Stimulated activated CD4-positive, alpha-beta T cell treated with anti-CD3 and anti-CD28 coated beads, Interleukin-2, amount 100 ng/mL, for 4 hours (primary cell): ENCODE measurements at places on chromosomes 6 and 20.

GRCh38 chr20:16261733-16262273, 311.4 kb downstream of the KIF16B start:
- DNase-seq = no peak

DNA sequence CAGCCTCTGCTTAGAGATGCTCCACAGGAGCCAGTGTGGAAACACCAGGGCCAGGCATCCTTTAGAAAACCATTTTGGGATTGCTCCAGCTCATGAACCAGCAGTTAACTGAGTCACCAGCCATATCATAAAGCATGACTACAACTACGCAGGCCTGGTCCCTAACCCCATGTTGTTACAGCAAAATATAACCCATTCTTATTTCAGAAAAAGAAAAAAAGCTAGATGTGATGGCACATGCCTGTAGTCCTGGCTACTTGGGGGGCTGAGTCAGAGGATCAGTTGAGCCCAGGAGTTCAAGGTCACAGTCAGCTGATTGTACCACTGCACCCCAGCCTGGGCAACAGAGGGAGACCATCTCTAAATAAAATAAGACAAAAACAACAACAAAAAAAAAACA, 36.8 kb downstream of the C6orf15 start:
- DNase-seq = no peak

- no peak for DNase-seq
Measured at GRCh38 chr6:162684961-162685360, 42.6 kb downstream of the PRKN start.

DNA sequence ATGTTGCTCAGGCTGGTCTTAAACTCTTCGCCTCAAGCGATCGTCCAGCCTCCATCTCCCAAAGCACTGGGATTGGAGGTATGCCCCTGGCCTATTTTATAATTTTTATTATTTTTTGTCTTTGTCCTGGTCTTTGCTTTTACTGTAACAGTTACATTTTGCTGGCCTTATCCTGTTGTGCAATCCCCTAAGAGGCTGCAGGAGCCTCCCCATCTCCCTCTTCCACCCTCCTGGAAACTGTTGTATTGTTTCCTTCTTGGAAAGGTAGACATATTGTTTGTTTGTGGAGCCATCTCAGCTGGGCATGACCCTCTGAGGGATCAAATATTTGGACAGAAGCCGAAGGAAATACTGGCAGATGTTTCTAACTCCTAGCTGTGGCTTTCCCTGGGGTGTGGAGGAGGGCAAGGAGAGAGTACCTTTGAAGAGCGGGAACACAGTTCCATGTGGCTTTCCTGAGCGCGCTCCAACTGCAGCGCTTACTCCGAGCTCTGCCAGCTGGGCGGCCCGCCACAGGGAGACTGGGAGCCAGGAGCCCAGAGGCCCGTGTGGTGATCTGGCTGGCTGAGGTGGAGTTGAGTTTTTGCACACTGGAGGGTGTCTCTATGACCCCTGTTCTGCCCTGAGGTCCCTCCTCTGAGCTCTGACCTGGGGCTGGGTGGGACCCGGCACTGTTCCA, 4.9 kb downstream of the MAPK13 start:
- no peak for DNase-seq

DNA sequence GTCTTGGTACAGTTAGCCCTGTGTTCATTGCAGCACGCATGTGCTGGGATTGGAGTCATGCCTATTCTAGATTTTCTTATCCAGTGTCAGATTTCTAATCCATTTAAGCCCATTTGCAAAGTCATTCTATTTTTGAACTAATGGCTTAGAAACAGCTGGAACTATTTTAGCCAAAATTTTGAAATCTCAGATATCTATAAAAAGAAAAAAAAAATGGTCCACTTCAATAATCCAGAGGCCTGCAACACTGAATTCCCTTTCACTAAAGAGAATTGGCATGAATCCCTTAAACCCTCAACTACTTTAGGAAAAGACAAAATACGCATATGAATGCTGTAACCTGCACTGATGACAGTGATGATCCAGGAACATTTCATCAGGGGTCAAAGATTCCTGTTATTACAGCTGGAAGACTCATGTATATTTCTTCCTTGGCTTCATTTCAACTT, 1.5 kb downstream of the COL21A1 start:
- no peak for DNase-seq
